ENCODE measurements at places on chromosomes 1 and 21.

- DNase-seq: no peak
These were observed 1.0 kb downstream of the TMEM59 start for GRCh38 chr1:54051933-54052430.

- peak; percentile 72 for DNase-seq
These were observed 43.8 kb downstream of the SLC44A3 start for GRCh38 chr1:94863919-94864318.

DNA sequence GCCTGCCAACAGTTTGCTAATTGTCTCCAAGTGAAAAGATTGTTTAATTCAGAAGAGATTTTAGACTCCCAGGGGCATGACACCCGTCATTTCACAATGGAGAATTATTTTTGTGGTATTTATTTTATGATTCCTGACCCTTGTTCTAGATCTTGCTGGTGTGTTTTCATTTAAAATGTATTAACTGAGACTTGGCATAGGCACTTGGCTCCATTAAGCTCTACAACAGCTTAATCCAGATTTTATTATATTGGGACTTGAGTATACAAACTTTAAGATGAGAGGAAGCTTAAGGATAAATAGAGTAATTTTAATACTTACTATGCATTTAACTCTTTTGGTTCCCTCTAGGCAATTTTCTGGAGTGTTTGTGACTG lies 101.3 kb upstream of the KCNE2 start:
- DNase-seq: peak; percentile 21

- no peak for DNase-seq
These were observed 365.5 kb downstream of the KCTD3 start for GRCh38 chr1:215932558-215932957.

DNA sequence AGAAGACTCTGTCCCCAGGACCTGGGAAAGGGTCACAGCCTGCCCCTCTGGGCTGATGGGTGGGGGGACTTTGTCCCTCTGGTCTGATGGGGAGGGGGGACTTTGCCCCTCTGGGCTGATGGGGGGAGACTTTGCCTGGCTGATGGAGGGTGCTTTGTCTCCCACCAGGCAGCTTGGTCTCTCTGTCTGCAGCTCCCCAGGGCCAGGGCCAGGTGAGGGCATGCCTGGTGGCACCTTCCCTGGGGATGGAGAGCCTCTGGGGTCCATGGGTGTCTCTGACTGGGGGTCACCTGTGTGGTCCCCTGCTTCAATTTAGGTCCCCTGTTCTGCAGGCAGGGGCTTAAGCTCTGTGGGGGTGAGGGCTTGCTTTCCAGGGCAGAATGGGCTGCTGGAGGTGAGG lies 23.5 kb upstream of the TTC34 start:
- DNase-seq: no peak

DNA sequence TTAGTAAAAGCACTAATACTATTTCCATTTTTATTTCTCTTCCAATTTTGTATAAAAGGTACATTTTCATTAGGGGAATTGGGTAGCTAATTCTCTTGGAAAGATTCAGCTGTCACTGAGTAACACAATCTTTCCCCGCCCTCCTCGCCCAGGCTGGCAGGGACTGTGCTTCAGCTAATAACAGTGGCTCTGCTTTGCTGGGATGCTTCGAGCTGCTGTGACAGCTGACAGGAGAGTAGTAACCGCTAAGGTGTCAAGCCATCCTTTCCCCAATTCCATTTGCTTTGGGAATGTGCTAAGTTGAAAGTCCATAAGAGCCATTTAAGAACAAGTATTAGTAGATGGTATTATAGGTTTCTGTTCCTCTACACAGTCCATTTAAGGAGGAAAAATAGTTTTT lies 106.7 kb upstream of the NRIP1 start:
- DNase-seq: no peak

GRCh38 chr1:152924191-152924590 lies 15.8 kb downstream of the IVL start:
- no peak for DNase-seq

DNA sequence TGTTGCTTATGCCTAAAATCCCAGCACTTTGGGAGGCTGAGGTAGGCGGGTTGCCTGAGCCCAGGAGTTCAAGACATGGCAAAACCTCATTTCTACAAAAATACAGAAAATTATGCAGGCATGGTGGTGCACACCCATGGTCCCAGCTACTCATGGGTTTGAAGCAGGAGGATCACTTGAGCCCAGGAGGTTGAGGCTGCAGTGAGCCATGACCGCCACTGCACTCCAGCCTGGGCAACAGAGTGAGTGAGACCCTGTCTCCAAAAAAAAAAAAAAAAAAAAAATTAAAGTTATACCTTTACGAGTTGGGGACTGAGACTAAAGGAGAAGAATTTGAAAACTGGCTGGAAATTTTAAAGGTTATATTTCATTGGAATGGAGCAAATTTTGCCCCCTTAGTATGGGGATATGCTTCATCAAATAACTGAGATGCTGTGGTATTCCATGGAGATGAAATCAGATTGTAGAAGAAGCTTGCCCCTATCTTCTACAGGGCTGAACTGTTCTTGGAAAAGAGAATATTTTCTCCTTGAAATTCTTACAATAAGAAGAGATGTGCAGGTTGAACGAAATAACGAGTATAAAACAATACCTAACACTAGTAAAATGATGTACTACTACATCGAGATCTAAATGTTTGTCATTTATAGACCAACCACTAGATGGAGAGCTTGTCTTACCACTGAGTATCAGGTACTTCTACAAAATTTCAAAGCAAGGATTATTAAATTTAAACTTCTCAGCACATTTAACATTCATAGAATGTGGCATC lies 34.9 kb upstream of the SCYL3 start:
- peak; percentile 55 for DNase-seq

GRCh38 chr1:38029685-38030511 lies 16.7 kb downstream of the POU3F1 start:
- no peak for DNase-seq

GRCh38 chr1:160446945-160447600 lies 46.7 kb downstream of the VANGL2 start:
- no peak for DNase-seq

DNA sequence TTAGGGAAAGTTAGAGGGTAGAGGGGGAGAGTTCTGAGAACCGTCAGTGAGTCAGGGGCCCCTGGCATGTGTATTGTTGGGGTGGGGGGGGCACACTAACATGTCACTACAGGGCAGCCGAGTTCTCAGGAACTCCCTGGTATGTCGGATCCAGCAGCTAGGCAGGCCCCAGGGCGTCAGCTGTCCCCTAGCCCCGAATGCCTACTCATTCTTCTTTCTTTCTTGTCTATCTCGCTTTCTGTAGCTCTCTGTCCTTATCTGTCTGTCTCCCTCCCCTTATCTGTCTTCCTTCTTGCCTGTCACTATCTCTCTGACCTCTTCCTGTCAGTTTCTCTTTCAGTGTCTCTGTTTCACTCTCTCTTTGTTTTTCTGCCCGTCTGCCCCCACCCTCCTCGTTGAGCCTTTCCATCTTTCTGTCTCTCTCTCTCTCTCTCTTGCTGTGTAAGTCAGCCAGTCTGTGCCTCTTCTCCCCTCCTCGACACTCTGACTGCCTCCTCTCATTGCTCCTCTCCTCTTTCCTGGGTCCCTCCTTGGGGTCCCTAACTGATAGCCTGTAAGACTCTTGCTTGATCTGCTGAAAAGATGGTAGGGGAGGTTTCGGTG lies 2.4 kb downstream of the NTRK1 start:
- DNase-seq: no peak

DNA sequence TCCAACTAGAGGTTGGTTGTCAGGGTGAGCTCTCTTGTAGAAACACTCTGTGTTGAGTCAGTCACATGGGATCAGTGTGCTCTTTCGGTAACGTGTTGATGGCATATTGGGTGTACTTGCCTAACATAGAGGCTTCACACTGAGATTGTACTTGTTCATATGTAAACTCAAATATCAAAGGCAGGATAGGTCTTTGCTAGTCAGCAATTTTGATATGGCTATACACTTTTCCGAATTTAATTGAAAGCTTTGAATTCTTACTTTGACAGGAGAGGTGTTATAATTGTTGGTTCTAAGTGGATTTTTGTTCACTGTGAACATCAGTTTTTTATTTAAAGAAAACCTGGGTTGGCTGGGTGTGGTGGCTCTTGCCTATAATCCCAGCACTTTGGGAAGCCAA lies 16.4 kb upstream of the TGFB2 start:
- DNase-seq: no peak

DNA sequence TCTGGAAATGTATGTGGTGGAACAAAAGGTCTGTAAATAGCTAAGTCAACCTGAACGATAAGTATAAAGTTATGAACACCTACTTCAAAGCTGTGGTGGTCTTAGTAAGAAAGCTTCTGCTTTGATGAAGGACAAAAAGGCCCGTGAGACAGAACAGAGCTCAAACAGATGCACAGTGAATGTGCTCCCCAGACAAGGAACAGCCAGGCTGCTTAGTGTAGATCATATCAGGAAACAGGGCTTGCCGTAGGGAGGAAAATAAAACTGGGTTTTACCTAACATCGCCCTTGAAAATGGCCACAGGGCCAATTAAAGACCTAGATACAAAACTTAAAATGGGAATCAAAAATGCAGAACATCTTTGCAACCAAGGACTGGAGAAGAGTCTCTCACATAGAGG lies 40.2 kb downstream of the PRSS38 start:
- DNase-seq: no peak

- no peak for DNase-seq
These were observed 69.6 kb downstream of the OSBPL9 start for GRCh38 chr1:51686450-51686849.

GRCh38 chr1:26862781-26863684 lies at the start of gene SFN:
SFN (plus strand) TSS chr1:26863149; CDS start chr1:26863213, 64 bp downstream.
- no peak for DNase-seq

DNA sequence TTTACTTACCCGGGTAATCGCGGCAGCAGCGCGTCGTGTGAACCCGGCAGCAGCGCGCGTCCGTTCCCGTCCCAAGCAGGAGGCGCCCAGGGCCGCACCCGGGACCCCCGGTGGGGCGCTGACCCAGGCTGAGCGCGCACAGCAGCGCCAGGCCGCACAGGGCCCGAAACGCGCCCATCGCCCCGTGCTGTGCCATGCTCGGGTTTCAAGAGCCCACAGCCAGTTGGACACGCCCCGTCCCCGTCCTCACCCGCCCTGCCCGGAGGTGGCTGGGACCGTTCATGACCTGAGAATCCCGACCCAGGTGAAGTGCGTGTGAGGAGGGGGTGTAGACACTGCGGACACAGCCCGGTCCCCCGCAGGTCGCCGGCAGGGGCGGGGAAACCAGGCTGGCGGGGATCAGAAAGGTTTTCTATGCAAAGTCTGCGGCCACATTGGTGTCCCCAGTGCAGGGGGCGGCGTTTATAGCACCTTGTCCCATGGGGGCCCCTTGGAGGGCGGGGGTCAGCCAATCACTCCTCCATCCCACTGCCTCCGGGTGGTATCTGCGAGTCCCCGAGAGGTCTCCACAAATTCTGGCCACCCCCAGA lies at the start of gene TNFRSF18:
TNFRSF18 (minus strand) TSS at position 217 of the 590 bp plus-strand sequence; CDS start at position 196, 21 bp downstream.
- DNase-seq: no peak

GRCh38 chr1:155083865-155084721 lies 5.5 kb downstream of the EFNA3 start:
- DNase-seq: no peak

DNA sequence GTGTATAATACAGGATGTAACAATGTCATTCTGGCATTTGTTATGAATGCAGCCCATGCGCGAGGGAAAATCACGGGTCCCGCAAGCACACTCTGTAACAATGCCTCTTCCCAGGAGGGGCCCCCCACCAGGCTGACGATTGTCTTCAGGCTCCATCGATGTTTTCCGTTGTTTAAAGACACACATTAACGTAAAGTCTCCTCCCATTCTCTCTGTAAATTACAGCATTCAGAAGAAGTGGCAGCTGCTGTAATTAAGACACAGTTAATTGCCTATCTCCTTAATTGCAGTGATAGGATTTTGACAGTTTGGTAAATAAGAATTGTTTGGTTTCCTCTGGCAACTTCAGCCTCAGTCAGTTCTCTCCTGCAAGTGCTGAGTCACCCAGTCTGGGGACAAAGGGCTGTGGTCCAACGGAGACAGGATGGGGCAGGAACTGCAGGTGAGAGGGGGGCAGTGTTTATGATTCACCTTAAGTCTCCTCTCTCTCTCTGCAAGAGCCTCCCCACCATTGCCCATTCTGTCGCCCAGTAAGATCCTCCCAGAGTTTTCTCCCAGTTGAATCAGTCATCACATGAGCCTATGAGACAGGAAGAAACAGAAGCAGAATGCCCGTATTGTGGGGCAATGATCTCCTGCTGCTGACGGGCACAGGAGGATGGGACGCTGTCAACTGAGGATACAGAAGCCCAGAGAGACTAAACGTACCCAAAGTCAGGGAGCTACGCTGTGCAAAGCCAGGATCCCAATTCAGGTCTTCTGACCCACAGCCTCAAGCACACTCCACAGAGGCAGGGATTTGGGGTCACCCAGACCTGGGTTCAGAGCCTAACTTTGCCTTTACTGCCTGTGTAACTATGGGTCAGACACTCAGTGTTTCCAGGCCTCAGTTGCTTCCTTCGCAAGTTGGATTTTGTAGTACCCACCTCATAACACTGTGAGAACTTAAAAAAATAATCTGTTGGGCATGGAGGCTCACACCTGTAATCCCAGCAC lies 110.0 kb downstream of the ADSS2 start:
- DNase-seq: no peak

- DNase-seq: no peak
These were observed 163.2 kb upstream of the HMCN1 start for GRCh38 chr1:185570962-185571361.

GRCh38 chr1:19401535-19401889 lies 83.8 kb downstream of the CAPZB start:
- DNase-seq: no peak

DNA sequence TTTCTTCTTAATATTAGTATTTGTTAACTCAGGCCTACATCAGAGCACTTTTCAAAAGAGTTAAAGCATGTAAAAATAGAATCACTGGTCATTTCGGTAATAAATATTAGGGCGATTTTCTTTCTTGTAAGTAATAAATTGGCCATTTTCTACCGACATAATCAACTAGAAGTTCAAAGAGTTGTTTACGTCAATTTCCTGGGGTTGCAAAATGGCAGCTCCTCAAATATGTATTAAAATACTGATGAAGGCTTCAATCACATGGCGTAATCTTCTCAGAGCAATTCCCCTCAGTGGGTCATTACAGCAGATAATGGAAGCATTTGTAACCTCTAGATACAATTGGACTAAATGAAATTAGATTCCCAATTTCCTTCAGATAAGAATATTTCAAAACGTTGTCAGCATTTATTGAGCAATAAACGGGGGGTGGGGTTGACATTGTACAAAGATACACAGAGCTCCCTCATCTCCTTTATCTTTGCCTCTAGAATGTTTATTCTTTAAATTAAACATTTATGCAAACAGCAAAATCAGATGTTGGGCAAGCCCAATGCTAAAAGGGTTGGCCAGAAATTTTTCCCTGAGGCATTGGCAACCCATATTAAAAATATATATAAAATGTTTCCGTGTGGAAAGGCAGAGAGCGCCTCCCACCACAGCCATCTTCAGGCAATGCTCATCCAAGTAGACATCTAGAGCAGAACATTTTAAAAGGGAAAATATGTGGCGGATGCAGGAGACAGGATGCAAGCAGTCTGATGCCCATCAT lies 240.6 kb downstream of the NCAM2 start:
- no peak for DNase-seq

- no peak for DNase-seq
These were observed 65.9 kb upstream of the C1orf105 start for GRCh38 chr1:172354291-172355274.

DNA sequence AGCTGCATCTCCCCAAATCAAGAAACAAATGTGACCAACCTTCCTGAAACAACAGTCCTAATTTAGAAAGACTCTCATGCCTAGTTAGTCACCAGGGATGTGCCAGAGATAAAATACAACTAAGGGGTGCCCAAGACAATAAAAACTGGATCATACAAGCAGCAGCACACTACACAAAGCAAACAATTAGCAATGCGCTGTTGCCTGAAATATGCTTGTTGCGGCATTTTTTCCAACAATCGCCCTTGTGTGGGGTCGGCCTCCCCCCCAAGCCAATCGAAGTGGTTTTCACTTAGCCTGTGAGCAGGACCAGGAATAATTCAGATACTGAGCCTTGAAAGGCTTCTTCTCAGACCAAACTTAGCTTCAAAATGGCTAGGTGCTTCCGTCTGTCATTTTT lies 1.4 kb upstream of the STMN1 start:
- DNase-seq: no peak
